Stimulated activated CD4-positive, alpha-beta T cell treated with anti-CD3 and anti-CD28 coated beads, TNF-alpha, amount 100 ng/mL, for 48 hours (primary cell): ENCODE measurements at places on chromosomes 1 and 21.

DNA sequence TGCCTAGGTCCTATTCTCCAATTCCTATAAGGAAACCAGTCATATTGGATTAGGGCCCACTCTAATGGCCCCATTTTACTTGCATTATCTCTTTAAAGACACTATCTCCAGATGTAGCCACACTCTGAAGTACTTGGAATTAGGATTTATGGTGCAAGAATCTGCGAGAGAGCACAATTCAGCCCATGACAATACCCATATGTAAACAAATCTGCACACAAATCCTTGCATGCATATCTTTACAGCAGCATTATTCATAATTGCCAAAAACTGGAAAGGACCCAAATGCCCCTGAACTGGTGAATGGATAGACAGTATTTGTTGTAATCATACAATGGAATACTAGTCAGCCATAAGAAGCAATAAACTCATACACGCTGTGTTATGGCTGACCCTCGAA, 229.8 kb upstream of the ADAMTS5 start:
- no peak for DNase-seq

DNA sequence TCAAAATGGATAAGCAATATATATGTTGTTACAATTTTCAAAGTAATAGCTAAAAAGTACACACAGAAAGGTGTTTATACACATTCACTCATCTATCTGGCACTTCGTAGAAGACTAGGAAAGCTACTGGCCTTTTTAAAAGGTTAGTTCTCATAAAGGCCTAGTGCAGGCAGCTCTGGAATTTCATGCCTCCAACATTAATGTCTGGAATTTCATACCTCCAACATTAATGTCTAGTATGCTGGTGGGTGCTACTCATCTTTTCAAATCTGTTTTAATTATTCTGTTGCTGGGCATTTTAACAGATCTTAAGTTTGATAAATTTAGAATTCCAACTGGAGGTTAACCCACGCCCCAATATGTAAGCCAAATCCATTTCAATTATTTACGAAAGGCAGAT, 124.2 kb downstream of the AKT3 start:
- DNase-seq = no peak

DNA sequence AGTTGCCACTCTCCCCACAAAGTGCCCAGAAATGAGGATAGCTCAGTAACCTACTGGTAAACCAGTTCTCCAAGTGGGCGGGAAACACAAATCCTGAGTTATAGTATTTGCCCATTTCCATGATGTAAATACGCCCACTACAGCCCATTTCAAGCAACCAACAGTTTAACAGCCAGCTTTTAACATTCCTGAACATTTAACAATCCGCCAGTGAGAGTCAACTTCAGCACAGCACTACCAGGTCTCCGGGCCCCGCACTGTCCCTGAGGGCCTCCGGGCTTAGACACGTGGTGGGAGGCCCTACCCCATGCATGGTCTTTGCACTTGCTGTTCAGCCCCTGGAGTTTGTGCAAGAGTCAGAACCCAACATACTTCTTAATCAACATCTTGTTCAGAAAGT, 132.0 kb upstream of the CTTNBP2NL start:
- no peak for DNase-seq

- DNase-seq = no peak
Observed at GRCh38 chr1:73887412-73887811, 310.6 kb downstream of the LRRIQ3 start.

DNA sequence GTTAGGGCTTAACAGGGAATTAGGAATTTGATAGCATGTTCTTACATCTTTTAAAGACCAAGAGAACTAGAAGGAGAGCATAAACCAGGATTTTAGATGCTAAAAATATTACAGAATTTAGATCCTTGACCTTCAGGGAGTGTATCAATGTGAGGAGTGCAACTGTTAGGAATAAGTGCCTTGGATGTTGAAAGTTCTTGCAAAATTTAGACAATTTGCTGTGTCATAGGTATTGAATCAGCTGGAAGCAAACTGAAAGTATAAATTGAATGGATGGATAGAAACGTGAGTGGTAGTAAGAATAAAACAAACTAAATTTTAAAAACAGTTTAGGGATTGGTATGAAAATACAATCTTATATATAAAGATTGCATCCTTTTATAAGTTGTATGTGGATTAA, 27.7 kb downstream of the PPP1R12B start:
- DNase-seq = no peak

- DNase-seq = no peak
Observed at GRCh38 chr1:154334079-154335024, 9.0 kb downstream of the ATP8B2 start.
